ENCODE measurements at places on chromosomes 5 and 9. TPM values are rescaled to one million over a fixed set of nuclear protein-coding genes. Genes with fewer than 3 reads are reported as not detected.

Gene SPINK4
- total RNA-seq, result not detected

Gene FGF18
- total RNA-seq, result 0.16 TPM

Gene SPIN1
- total RNA-seq, result 26.5 TPM

DNA sequence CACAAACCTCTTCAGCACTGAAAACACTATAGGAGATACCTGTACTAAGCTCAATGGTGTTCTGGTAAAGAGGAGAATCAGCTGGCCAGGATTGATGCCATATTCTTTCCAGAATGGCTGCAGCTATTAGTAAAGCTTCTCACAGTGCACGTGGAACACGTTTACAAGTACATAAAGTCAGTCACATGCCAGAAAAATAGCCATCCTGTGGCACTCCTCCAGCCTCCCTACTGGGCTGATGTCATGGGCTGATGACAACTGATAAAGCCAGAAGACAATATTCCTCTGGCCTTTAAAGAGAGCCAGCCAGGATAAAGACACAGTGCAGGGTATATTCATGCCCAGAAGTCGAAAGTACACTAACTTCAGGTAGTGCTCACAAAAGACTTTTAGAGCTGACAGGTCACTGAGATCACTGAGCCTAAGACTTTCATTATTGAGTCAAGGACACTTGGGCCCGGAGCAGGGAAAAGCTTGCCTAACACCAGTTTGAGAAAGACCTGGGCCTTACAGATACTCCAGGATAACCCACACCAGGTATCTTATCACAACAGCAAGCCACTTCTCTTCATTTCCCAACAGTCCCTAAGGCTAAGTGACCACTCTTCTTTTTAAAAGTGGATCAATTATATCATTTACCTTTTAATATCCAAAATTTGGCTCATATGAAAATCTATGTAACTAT, 29.4 kb downstream of the ABITRAM start:
- H3K27me3 ChIP-seq, result no peaks in the 10 kb centered on the region
- H3K36me3 ChIP-seq, result no peaks in the 10 kb centered on the region
- H3K4me3 ChIP-seq, result no peak overlapping the region
- no peak overlapping the region for H3K27ac ChIP-seq
- no peak for DNase-seq

DNA sequence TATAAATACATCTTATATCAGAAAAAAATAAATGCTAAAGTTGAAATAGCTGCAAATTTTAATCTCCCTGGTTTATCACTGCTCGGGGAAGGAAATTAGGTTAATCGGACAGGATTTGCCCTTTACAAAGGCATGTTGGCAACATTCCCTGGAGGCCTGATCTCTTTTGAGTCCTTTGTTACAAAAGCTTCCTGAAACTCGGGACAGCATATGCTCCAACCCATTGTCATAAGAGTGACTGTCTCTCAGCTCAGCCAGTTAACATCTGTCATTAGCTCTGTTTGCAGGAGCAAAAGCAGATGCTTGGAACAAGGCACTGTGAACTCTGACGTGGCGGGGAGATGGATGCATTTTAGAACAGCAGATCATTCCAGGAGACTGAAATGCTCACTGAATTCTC, 80.6 kb downstream of the MYO10 start:
- H3K27ac ChIP-seq, result no peak overlapping the region
- no peaks in the 10 kb centered on the region for H3K36me3 ChIP-seq
- DNase-seq, result no peak

- H3K36me3 ChIP-seq, result no peaks in the 10 kb centered on the region
- H3K4me3 ChIP-seq, result peak overlapping the region; percentile 28
- peaks cover 58% of the 10 kb centered on the region for H3K4me1 ChIP-seq
- H3K27me3 ChIP-seq, result no peaks in the 10 kb centered on the region
- H3K27ac ChIP-seq, result peak overlapping the region; percentile 59
- peak; percentile 37 for DNase-seq
Measured at GRCh38 chr5:87121304-87122150, 146.2 kb upstream of the RASA1 start.

- no peak overlapping the region for H3K4me3 ChIP-seq
- H3K36me3 ChIP-seq, result no peaks in the 10 kb centered on the region
- H3K4me1 ChIP-seq, result peaks cover 5% of the 10 kb centered on the region
- H3K27me3 ChIP-seq, result peaks cover 11% of the 10 kb centered on the region
Measured at GRCh38 chr9:68560071-68560844, 19.6 kb upstream of the TMEM252 start.

DNA sequence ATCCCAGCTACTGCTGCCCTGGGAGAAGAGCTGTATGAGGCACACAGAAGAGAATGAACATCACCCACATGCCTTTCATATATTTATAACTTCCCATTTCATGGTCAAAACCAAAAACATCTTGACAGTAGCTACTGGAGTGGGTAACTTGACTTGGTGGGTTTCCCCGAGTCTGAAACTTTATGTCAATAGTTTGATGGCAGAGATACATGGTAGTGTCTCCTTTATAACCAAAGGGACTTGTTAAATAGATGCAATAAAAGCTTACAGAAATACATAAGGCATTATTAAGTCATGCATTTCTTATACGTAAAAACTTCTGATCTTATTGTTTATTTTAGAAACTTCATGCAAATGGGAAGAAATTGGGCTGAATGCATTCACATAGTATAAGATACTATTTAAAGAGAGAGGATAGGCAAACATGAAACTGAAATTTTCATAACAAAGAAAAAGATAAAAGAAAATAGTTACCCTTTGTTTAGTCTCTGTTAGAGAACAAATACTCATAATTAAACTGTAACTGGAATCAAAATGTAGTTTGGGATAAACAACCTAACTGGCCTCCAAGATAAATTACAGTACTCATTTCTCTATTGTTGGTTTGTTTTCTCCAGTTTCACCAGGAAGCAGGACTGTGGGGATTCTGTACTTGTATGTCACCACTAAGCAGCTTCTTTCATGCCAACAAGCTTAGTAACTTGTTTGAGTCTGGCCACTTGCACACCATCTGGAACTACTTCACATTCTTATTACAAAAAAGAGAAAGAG, 459.3 kb upstream of the MEF2C start:
- H3K27me3 ChIP-seq, result peaks cover 2% of the 10 kb centered on the region
- H3K27ac ChIP-seq, result no peak overlapping the region
- DNase-seq, result no peak

GRCh38 chr5:179839328-179840256, 18.9 kb downstream of the SQSTM1 start:
- DNase-seq, result no peak
- no peak overlapping the region for H3K4me3 ChIP-seq
- H3K27me3 ChIP-seq, result no peaks in the 10 kb centered on the region
- no peak overlapping the region for H3K27ac ChIP-seq
- peaks cover 15% of the 10 kb centered on the region for H3K4me1 ChIP-seq
- H3K36me3 ChIP-seq, result peaks cover 53% of the 10 kb centered on the region

- no peak overlapping the region for H3K4me3 ChIP-seq
- H3K27me3 ChIP-seq, result peaks cover 3% of the 10 kb centered on the region
- no peaks in the 10 kb centered on the region for H3K4me1 ChIP-seq
- no peak overlapping the region for H3K27ac ChIP-seq
- no peak for DNase-seq
Measured at GRCh38 chr5:32790411-32790951, 79.4 kb downstream of the NPR3 start.
